ENCODE measurements at places on chromosomes 6 and 20. TPM values are rescaled to one million over a fixed set of nuclear protein-coding genes. Genes with fewer than 3 reads are reported as not detected.

UNC5CL gene
- total RNA-seq, result 3.0 TPM

FAM162B gene
- total RNA-seq, result 12.3 TPM

NOL4L gene
- 10.4 TPM for total RNA-seq

SIRPB2 gene
- 0.84 TPM for total RNA-seq

CLPSL1 gene
- total RNA-seq, result not detected

TCF15 gene
- total RNA-seq, result 5.9 TPM

HLA-DQA2 gene
- 0.13 TPM for total RNA-seq

LPIN3 gene
- 2.0 TPM for total RNA-seq

OR12D3 gene
- total RNA-seq, result not detected

C6orf58 gene
- 0.09 TPM for total RNA-seq

ATP6V1G2 gene
- 1.4 TPM for total RNA-seq

GABRR2 gene
- 0.53 TPM for total RNA-seq

FUT9 gene
- total RNA-seq, result 0.04 TPM

HLA-DQB1 gene
- 3.8 TPM for total RNA-seq

SLC17A9 gene
- total RNA-seq, result 1.7 TPM

SH3BGRL2 gene
- 8.5 TPM for total RNA-seq

DNA sequence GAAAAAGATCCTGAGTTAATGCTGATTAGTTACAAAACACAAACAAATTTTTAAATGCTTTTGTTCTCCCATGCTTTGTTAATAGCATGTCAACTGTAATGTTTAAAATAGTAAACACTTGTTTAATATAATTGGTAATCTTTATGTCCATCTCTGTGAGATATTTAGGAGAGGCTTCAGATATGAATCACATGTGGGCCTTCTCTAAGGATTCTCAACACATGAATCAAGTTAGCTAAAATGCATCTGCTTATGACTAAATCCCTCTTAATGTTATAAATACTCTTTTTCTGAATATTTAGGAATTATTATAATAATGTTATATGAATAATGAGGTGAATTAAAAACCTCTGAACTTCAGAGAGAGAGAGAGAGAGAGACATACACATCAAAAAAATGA is 345.9 kb upstream of the MANEA start:
- DNase-seq, result no peak
- no peak overlapping the region for H3K27ac ChIP-seq
- no peaks in the 10 kb centered on the region for H3K27me3 ChIP-seq
- H3K36me3 ChIP-seq, result no peaks in the 10 kb centered on the region
- no peak overlapping the region for H3K4me3 ChIP-seq

GRCh38 chr6:10412461-10413261 is 2.2 kb downstream of the TFAP2A start:
- H3K4me3 ChIP-seq, result peak overlapping the region; percentile 50
- no peaks in the 10 kb centered on the region for H3K36me3 ChIP-seq
- H3K4me1 ChIP-seq, result peaks cover 44% of the 10 kb centered on the region
- H3K27me3 ChIP-seq, result peaks cover 84% of the 10 kb centered on the region

DNA sequence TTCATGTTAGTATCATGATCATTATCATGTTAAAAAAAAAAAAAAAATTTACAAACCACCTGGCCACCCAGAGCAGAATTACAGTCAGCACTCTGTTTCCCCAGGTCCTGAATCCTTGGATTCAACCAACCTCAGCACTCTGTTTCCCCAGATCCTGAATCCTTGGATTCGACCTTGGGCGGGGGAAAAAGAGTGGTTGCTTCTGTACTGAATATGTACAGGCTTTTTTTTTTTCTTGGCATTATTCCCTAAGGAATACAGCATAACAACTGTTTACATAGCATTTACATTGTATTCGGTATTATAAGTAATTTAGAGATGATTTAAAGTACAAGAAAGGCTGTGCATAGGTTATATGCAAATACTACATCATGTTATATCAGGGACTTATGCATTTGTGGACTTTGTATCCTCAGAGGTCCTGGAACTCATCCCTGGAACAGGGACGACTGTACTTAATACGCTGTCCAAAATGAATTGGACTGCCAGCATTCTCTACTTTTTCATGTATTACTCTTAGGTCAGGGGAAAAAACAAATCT is 31.2 kb downstream of the GCNT2 start:
- no peak overlapping the region for H3K27ac ChIP-seq
- no peaks in the 10 kb centered on the region for H3K36me3 ChIP-seq
- H3K4me1 ChIP-seq, result peaks cover 8% of the 10 kb centered on the region
- peaks cover 2% of the 10 kb centered on the region for H3K27me3 ChIP-seq
- no peak overlapping the region for H3K4me3 ChIP-seq

- no peak overlapping the region for H3K27ac ChIP-seq
- H3K4me3 ChIP-seq, result no peak overlapping the region
- peaks cover 33% of the 10 kb centered on the region for H3K36me3 ChIP-seq
- H3K4me1 ChIP-seq, result peaks cover 4% of the 10 kb centered on the region
- peak; percentile 48 for DNase-seq
Observed at GRCh38 chr6:154403788-154404187, 47.2 kb upstream of the IPCEF1 start.

GRCh38 chr6:22942403-22942802 is 373.0 kb downstream of the HDGFL1 start:
- no peak overlapping the region for H3K27ac ChIP-seq
- no peaks in the 10 kb centered on the region for H3K27me3 ChIP-seq
- H3K4me1 ChIP-seq, result no peaks in the 10 kb centered on the region
- no peaks in the 10 kb centered on the region for H3K36me3 ChIP-seq
- peak; percentile 72 for DNase-seq

GRCh38 chr20:40173872-40174271 is 515.2 kb downstream of the MAFB start:
- no peaks in the 10 kb centered on the region for H3K4me1 ChIP-seq
- H3K27ac ChIP-seq, result no peak overlapping the region

DNA sequence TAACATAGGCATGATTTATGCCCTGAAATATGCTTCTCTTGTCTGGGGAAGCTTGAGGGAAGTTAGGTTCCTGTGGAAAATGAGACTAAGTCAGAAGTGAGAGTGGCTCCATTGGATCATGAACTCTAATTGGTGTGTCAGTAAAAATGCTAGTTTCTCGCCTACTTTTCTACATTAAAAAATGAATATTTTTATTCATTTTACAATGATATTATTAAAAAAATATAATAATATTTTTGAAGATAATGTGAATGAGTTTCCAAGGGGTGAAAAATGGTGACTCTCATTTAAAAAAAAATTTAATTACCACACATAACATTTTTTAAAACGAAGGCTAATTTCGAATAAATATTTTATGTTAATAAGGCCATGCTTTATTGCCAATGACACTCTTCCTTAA is 84.2 kb downstream of the HIVEP1 start:
- no peaks in the 10 kb centered on the region for H3K27me3 ChIP-seq
- no peaks in the 10 kb centered on the region for H3K36me3 ChIP-seq
- H3K4me1 ChIP-seq, result no peaks in the 10 kb centered on the region
- no peak overlapping the region for H3K27ac ChIP-seq
- H3K4me3 ChIP-seq, result no peak overlapping the region

DNA sequence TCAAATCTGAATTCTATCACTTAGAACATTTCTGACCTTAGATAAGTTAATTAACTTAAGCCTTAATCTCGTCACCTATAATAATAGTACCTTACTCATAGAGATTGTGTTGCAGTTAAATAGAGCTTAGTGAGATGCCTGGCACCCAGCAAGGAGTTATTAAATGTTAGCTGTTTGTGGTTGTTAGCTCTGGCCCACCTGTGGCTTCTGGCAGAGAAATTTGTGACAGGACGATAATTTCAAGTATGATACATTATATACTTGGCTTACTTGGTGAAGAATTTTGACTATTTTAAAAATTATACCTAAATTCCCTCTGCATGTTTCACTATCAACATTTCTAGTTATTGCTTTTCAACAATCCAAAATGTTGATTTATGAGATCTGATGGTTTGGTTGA is 102.9 kb upstream of the CEP162 start:
- no peaks in the 10 kb centered on the region for H3K36me3 ChIP-seq
- no peaks in the 10 kb centered on the region for H3K4me1 ChIP-seq
- H3K27ac ChIP-seq, result no peak overlapping the region
- DNase-seq, result no peak

GRCh38 chr6:81655696-81656095 is 96.8 kb downstream of the TENT5A start:
- no peaks in the 10 kb centered on the region for H3K27me3 ChIP-seq
- H3K4me3 ChIP-seq, result no peak overlapping the region
- DNase-seq, result no peak
- H3K4me1 ChIP-seq, result no peaks in the 10 kb centered on the region

DNA sequence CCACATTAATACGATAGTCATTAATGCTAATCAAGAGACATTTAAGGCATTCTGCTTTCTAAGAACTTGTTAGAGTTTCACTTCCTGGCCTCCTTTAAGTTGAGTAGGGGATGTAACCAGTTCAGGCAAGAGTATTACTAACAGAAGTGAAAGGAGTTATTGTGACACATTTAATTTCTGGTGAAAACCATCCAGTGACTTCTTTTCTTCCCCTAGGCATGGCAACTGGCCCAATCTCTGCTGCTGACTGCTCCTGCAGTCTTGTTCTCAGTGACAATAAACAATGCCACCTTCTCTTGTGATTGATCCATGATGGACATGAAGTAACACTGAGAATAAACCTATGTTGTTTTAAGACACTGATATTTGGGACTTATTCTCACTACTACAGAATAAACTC is 130.9 kb upstream of the DEFB112 start:
- H3K4me3 ChIP-seq, result no peak overlapping the region
- H3K36me3 ChIP-seq, result no peaks in the 10 kb centered on the region
- no peak for DNase-seq
- no peaks in the 10 kb centered on the region for H3K4me1 ChIP-seq

DNA sequence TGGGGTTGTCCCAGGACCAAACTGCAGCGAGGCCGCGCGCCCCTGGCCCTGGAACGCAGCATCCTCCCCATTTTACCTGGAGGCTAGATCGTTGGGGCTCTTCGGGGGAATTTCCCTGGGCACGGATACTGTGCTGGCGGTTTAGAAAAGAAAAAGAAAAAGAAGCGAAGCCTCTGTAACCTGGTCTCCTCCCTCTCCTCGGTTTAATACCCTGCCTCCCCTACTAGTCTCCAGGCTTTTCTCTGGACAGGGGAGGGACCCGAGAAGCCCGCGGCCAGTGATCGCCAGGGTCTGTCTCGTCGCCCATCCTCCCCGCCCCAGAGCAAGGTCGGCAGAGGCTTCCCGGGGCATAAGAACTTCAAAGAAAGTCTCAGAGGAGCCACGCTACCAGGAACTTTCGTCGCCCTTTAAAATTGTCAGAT is 6.1 kb upstream of the LAMP5 start:
- DNase-seq, result no peak
- H3K27ac ChIP-seq, result no peak overlapping the region
- H3K36me3 ChIP-seq, result no peaks in the 10 kb centered on the region

GRCh38 chr6:34696189-34696738 is 303 bp downstream of the ILRUN start:
- H3K27ac ChIP-seq, result peak overlapping the region; percentile 85
- peak; percentile 63 for DNase-seq
- H3K4me3 ChIP-seq, result peak overlapping the region; percentile 95
- H3K27me3 ChIP-seq, result no peaks in the 10 kb centered on the region

GRCh38 chr6:87431263-87431662 is 23.5 kb downstream of the CFAP206 start:
- no peak for DNase-seq
- H3K27ac ChIP-seq, result no peak overlapping the region
- no peaks in the 10 kb centered on the region for H3K4me1 ChIP-seq
- H3K4me3 ChIP-seq, result no peak overlapping the region
- no peaks in the 10 kb centered on the region for H3K27me3 ChIP-seq

GRCh38 chr20:48683467-48684175 is 144.2 kb downstream of the PREX1 start:
- H3K27me3 ChIP-seq, result no peaks in the 10 kb centered on the region
- peak overlapping the region; percentile 89 for H3K27ac ChIP-seq
- H3K36me3 ChIP-seq, result peaks cover 31% of the 10 kb centered on the region

GRCh38 chr20:33910056-33910455 is 83.7 kb upstream of the RALY start:
- peak; percentile 50 for DNase-seq
- no peaks in the 10 kb centered on the region for H3K36me3 ChIP-seq
- no peak overlapping the region for H3K27ac ChIP-seq

- H3K4me3 ChIP-seq, result no peak overlapping the region
- no peaks in the 10 kb centered on the region for H3K4me1 ChIP-seq
- no peaks in the 10 kb centered on the region for H3K36me3 ChIP-seq
- no peaks in the 10 kb centered on the region for H3K27me3 ChIP-seq
- H3K27ac ChIP-seq, result no peak overlapping the region
Observed at GRCh38 chr6:139895205-139895793, 520.9 kb upstream of the CITED2 start.

- no peak for DNase-seq
- no peaks in the 10 kb centered on the region for H3K27me3 ChIP-seq
- peaks cover 13% of the 10 kb centered on the region for H3K36me3 ChIP-seq
- no peak overlapping the region for H3K27ac ChIP-seq
- no peak overlapping the region for H3K4me3 ChIP-seq
Observed at GRCh38 chr6:28303570-28303969, 22.2 kb downstream of the PGBD1 start.

DNA sequence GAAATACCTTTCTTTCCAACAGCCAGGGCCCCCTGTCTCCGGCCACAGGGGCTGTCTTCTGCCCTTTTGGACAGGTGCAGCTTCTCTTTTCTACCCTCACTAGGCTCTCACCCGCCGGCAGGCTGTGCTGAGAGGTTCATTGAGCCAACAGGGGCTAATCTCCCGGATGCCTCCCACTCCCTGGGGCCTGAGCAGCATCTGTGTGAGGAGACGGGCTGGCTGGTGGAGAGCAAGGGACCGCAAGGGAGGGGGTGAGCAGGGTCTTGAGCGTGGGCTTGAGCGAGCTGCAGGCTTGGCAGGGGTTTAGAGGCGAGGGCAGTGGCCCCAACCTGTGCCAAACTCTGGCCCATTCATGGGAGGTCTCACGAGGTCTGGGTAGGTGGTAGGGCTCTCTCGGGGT is 56.5 kb upstream of the CST7 start:
- H3K4me3 ChIP-seq, result no peak overlapping the region
- no peak overlapping the region for H3K27ac ChIP-seq
- no peak for DNase-seq

GRCh38 chr6:68880050-68880813 is 245.2 kb downstream of the ADGRB3 start:
- H3K27me3 ChIP-seq, result no peaks in the 10 kb centered on the region
- H3K4me1 ChIP-seq, result no peaks in the 10 kb centered on the region
- no peak overlapping the region for H3K4me3 ChIP-seq
- DNase-seq, result peak; percentile 56
- H3K36me3 ChIP-seq, result no peaks in the 10 kb centered on the region

GRCh38 chr6:151001387-151002056 is 136.0 kb downstream of the MTHFD1L start:
- H3K4me3 ChIP-seq, result no peak overlapping the region
- peaks cover 30% of the 10 kb centered on the region for H3K4me1 ChIP-seq
- H3K27me3 ChIP-seq, result no peaks in the 10 kb centered on the region
- DNase-seq, result no peak

GRCh38 chr6:69863766-69864165 is 2.6 kb upstream of the COL19A1 start:
- H3K27me3 ChIP-seq, result peaks cover 18% of the 10 kb centered on the region
- peaks cover 9% of the 10 kb centered on the region for H3K4me1 ChIP-seq
- no peak overlapping the region for H3K4me3 ChIP-seq
- no peak for DNase-seq
- no peak overlapping the region for H3K27ac ChIP-seq
